ENCODE measurements at places on chromosomes 12 and 14.

- DNase-seq, result no peak
Observed at GRCh38 chr12:19855851-19856250, 416.6 kb downstream of the AEBP2 start.

- DNase-seq, result no peak
Observed at GRCh38 chr14:32022938-32023466, 54.1 kb upstream of the ARHGAP5 start.

- no peak for DNase-seq
Observed at GRCh38 chr14:58862416-58863160, 224.8 kb downstream of the DACT1 start.

- no peak for DNase-seq
Observed at GRCh38 chr12:108711489-108712164, 19.7 kb downstream of the CORO1C start.

DNA sequence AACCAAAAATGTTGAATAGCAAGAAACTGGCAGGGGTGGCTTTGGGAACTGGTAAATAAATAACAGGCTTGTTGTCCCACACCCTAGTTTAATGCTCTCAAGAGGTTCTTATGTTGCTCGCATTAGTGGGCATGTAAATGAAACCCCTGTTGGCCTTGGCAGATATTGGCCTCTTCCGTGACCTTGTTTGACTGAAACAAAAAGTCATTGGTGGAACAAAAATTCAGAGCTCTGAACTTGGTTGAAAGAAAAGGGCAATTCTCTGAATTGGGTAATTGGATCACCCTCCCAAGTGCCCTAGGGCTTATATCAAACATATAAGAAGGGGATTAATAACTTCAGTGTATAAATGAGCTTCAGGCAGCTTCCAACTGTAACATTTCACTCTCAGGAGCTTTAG, 426.2 kb downstream of the ZFP36L1 start:
- DNase-seq, result no peak

GRCh38 chr12:117850048-117850447, 118.7 kb downstream of the KSR2 start:
- peak; percentile 73 for DNase-seq

All from HEK293T (cell line).